ENCODE measurements at places on chromosomes 11 and 22.

- DNase-seq: no peak
These were observed 153.8 kb upstream of the BLID start for GRCh38 chr11:122269824-122270223.

- no peak for DNase-seq
These were observed 52.2 kb upstream of the CEP126 start for GRCh38 chr11:101862391-101863233.

GRCh38 chr11:123299721-123300120 lies 104.7 kb upstream of the CLMP start:
- DNase-seq: no peak

DNA sequence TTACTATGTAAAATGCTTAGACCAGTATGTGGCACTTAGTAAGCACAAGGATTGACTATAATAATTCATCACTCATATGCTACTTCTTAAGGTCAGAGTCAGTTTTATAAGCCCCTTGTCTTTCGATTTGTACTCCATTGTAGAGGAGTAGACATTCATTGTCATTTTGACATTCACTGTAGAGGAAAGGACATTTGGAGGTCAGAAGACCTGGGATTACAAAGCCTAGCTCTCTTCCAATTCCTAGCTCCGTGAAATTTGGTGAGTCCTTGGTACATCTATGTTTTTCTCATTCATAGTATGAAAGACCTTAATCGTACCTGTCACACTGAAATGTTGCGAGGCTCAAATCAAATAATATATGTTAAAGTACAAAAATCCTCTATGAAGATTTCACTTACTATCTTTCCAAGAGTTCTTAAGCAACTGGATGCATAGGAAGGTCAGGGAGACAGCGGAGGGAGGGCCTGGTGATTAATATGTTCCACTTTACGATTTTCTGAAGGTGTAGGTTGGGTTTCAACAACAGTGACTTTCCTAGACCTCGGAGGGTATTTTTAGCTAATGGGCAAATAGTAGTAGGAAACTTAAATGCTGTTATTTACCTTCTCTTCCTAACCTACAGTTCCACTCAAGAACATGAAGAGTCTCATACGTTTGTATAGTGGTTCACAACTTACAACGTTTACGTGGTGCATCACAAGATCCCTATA lies 1.4 kb upstream of the EMSY start:
- DNase-seq: no peak

DNA sequence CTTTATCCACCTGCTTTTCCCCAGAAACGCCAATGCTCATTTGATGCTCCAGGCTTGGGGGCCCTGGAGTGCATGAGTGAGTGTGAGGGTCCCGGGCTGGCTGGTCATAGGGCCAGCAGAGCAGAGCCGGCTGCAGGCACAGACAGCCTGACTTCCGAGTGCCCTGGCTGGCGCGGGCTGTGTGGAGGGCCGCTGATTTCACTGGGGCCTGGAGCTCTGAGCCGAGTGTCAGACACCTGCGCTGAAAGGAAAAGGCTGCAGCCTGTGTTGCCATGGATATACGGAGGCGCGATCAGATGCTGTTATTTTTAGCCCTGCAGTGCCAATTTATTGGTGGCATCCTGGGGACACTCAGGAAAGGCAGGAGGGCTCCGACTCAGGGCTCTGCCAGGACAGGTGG lies 87.6 kb downstream of the ST3GAL4 start:
- no peak for DNase-seq

DNA sequence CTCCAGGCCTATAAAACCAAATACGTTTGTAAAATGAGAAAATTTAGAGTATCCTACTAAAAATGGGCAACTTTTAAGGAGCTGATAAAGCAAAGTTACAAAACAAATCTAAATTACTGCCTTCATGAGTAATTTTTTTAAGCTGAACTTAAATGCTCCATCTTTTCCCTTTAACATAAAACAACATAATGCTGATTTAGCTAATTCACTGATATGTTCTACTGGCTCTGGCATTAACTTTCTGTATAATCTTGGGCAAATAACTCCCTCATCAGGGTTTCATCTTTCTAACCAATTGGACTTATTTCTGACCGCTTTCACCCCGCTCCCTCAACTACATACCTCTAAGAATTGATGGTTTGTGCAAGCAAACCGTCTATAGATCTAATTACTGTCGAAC lies 362 bp downstream of the OR10A3 start:
- no peak for DNase-seq

DNA sequence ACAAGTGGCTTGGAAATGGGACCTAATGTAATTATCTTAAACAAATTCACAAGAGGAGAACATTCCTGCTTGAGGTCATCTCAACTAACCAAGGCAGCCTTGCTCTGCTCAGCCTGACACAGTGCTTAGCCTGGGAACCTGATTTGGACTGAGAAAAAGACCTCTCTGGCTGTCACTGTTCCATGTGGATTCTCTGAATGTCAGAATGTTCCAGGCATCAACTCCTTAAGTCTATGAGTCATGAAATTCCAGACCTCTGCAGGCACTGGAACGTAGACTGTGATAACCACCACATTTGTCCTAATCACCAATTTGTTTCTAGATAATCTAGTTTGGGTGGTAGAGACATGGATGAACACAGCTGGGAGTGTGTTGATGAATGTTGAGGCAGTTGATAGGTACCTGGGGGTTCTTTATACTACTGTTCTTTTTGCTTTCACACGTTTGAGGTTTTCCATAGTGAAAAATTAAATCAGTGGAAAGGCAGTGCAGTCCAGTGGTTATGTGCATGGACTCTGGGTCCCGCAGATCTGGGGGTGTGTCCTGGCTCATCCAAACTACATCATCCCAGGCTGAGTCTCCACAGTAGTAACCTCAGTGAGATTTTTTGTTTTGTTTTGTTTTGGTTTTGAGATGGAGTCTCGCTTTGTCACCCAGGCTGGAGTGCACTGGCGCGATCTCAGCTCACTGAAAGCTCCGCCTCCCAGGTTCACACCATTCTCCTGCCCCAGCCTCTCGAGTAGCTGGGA lies 269.6 kb downstream of the MN1 start:
- DNase-seq: no peak

DNA sequence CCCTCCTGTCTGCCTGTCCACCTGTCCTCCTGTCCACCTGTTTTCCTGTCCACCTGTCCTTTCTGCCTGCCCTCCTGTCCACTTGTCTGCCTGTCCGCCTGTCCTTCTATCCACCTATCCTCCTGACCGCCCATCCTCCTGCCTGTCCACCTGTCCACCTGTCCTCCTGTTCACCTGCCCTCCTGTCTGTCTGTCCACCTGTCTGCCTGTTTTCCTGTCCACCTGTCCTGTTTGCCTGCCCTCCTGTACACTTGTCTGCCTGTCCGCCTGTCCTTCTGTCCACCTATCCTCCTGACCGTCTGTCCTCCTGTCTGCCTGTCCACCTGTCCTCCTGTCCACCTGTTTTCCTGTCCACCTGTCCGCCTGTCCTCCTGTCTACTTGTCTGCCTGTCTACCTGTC lies 682.8 kb downstream of the TBC1D22A start:
- DNase-seq: no peak

All from stimulated activated CD4-positive, alpha-beta T cell treated with anti-CD3 and anti-CD28 coated beads, Interleukin-1b, Interleukin-23, amount 100 ng/mL, for 4 hours (primary cell).